OCI-LY7 (cell line): ENCODE measurements at places on chromosomes 2 and 18. TPM values are rescaled to one million over a fixed set of nuclear protein-coding genes. Genes with fewer than 3 reads are reported as not detected.

Gene DNAH6
- 1.6 and 3.4 TPM in 2 replicates for total RNA-seq

GRCh38 chr18:63366213-63367052 is 573 bp downstream of the KDSR start:
- peak; percentile 22 for DNase-seq

- DNase-seq = no peak
These were observed 244.9 kb downstream of the ETAA1 start for GRCh38 chr2:67642046-67642382.

GRCh38 chr18:47552783-47553182 is 301.3 kb upstream of the SKOR2 start:
- no peak for DNase-seq

GRCh38 chr2:113973810-113974209 is 83.9 kb downstream of the ACTR3 start:
- peak; percentile 72 for DNase-seq

DNA sequence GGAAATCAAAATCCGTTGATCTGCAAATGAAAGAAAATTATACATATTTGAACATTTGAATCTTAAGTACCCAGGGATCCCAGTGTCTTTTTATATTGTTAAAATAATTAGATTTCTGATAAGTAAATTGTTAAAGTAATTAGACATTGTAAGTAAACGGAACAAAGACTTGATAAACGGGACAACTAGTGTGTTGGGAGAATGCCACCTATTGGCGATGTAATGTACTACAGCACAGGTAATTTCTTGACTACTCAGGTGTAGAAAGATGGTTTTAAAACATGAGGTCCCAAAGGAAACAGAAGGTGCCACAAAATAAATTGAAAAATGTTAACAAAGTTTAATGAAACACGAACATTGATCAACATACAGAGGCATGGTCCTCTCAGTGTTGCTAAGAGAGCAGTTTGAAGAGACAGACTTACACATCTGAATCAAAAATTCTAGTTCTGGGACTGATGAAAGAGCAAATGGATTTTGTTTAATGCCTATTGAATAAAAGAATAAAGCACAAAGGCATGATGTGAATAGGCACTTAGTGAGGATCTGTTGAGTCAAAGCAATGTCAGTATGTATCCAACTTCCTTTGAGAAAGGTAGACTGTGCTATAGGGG is 103.4 kb upstream of the RASGRP3 start:
- peak; percentile 63 for DNase-seq

DNA sequence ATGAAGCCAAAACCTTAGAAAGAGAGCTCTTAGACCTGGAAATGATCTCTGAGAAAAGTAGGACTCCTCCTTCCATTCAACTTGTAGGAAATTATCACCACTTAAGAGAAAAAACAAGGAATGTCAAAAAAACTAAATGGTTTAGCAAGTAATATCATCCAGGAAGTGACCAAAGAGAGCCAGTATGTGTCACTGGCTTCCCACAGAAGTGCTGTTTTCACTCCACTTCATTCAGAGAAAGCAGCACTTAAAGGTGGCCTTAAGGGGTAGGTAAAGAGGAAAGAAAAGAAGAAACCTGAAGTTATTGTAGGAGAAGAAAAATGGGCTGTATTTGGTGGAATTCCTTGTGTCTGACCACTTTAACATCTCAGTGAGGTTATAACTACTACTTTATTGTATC is 414.4 kb upstream of the ETAA1 start:
- peak; percentile 1 for DNase-seq

DNA sequence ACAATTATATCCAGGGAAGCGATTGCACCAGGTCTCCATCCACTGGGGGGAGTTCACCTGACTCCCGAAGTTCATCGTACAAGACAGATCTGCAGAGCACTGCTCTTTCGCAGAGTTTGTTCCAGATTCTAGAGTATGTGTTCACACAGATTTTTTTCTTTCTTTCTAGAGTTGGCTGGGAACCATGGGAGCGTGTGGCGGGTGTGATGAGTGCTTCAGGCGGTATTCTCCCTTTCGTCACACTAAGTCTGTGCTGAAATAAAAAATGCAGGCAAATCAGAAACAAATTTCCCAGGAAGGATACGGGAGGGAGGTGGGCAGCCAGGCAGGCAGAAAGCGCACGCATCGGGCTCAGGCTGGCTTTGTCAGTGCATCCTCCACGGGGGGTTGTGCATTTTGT is 129.8 kb upstream of the SOX11 start:
- DNase-seq = no peak

GRCh38 chr18:48866856-48867255 is 83.9 kb downstream of the SMAD7 start:
- no peak for DNase-seq

Gene SLC5A7
- total RNA-seq = not detected in 2 replicates

DNA sequence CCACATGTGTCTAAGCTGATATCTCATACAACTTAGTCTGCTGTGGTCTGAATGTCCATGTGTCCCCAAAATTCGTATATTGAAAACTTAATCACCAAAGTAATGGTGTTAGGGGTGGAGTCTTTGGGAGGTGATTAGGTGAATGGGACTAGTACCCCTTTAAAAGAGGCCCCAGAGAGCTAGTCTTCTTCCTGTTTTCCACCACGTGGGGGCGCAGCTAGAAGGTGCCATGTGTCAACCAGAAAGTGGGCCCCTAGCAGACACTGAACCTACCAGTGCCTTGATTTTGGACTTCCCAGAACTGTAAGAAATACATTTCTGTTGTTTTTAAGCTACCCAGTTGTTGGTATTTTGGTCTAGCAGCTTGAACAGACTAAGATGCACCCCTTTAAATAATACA is 86.6 kb downstream of the ASB1 start:
- DNase-seq = peak; percentile 51

Gene DES
- not detected in 2 replicates for total RNA-seq

Gene TWIST2
- total RNA-seq = not detected in 2 replicates

- no peak for DNase-seq
These were observed 62.0 kb downstream of the CIB4 start for GRCh38 chr2:26579025-26579722.

GRCh38 chr2:171726847-171727450 is 39.7 kb downstream of the DYNC1I2 start:
- DNase-seq = no peak

Gene ZSWIM2
- not detected in 2 replicates for total RNA-seq

- no peak for DNase-seq
These were observed 78.0 kb downstream of the CRIM1 start for GRCh38 chr2:36433311-36434217.

Gene FLACC1
- 0.85 and 1.2 TPM in 2 replicates for total RNA-seq

Gene CD207
- total RNA-seq = not detected in 2 replicates

DNA sequence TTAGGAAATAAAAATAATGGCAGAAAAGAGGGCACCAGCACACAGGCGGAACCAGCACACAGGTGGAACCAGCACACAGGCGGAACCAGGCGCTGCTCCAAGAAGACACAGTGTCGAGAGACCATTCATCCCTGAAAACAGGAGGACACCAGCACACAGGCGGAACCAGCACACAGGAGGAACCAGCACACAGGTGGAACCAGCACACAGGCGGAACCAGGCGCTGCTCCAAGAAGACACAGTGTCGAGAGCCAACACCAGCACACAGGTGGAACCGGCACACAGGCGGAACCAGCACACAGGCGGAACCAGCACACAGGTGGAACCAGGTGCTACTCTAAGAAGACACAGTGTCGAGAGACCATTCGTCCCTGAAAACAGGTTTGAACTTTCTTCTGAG is 115.5 kb upstream of the TMEM18 start:
- DNase-seq = no peak
